ENCODE measurements at places on chromosomes 7 and 10. TPM values are rescaled to one million over a fixed set of nuclear protein-coding genes. Genes with fewer than 3 reads are reported as not detected.

DNA sequence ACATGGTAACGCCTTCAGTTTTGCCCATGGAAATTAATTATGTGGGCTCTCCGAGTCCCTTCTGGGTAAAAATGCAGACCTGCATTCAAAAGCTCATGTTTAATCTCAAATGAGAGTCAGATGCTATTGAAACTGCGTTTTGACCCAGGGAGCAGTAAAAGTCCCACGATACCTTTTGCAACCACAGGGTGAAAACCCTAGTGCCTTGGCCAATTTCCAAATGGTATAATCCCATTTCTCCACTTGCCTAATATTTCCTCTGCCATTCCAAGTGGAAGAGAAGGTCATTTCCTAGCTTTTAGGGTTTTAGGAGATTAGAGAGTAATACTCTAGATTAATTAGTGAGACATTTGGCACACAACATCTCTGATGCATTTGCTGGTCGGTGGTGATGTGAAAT, 132.5 kb downstream of the NRP1 start:
- no peak for DNase-seq

DNA sequence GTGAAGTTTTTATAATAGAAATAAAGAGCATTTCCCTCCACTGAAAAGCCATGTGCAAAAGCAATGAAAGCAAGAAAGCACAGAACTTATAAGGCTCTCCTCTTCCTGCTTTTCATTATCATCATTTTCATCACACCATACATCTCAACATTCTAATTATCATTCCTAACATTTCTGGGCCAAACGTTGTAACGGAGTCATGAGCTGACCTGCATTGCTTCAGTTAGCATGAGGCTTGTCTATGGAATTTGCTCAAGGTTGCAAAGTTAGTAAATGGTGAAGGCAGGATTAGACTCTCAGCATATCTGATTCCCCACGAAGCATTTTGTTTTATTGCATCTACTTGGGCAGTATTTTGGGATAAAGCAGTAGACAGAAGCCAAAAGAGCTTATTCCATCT, 11.4 kb downstream of the SCIN start:
- no peak for DNase-seq

Gene PLXDC2
- 43.4 TPM for total RNA-seq

Gene OR2AE1
- total RNA-seq = not detected

DNA sequence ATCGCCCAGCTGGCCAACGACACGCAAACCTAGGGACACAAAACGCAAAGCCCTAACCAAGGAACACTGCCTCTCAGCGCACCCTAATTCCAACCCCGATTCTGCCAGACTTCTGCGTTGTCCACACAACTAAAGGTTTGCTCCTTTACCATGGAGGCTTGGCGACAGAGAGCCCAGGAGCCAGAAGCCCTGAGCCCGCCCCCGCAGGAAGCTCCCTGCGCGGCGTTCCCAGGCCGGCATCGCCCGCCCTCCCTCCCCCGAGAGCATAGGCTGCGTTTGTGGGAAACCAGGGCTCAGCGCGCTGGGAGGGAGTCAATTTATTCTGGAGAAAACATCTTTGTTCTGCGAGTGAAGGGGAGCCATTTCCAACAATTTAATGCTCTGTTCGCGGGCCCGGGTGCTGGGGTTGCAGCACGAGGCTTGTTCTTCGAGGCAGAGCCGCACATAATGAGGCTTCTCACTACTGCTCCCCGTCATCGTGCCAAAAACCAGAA, 103.9 kb downstream of the GRID1 start:
- no peak for DNase-seq

All from ovary (tissue), 10 donors.